Choroid plexus epithelial cell (primary cell): ENCODE measurements at places on chromosomes 1 and 21.

GRCh38 chr1:207649865-207650580 lies 5.1 kb downstream of the CR1L start:
- DNase-seq: no peak

GRCh38 chr1:171254859-171255258 lies 6.6 kb downstream of the FMO1 start:
- peak; percentile 19 for DNase-seq

GRCh38 chr1:151475175-151475574 lies 15.9 kb upstream of the POGZ start:
- DNase-seq: no peak

DNA sequence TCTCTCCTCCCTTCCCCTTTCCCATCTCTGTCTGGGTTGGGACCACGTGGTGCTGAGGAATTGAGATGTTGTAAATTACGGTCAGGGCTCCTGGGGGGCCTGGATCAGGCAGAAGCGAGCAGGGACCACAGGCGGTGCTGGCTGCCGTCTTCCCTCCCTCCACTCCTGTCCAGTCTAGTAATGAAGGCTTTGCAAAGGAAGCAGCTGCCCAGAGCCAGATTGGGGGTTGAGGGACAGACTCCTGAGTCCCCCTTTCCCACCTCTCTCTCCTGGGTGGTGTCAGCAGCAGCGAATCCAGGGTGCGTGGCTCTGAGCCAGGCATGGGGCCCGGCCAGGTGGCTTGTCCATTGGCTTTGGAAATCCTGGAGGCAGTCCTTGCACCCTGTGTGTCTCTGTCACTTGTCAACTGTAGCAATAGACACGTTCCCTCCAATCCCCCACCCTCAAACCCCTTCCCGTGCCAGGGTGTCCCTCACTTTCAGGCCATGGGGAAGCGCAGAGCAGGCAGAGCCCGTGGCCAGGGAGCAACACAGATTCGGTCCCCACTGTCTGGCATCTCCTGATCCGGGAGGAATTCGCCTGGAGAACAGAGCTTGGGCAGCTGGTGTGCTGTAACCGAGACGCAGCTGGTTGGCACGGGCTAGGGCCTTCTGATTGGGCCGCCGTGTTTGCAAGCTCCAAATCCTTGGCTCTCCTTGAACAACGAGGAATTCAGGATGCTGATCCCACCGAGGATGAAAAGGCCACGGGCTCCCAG lies 64.8 kb upstream of the WNT4 start:
- no peak for DNase-seq

- DNase-seq: no peak
Observed at GRCh38 chr1:70994753-70995268, 52.8 kb downstream of the PTGER3 start.

GRCh38 chr1:200448034-200448762 lies 38.4 kb upstream of the ZNF281 start:
- DNase-seq: no peak

DNA sequence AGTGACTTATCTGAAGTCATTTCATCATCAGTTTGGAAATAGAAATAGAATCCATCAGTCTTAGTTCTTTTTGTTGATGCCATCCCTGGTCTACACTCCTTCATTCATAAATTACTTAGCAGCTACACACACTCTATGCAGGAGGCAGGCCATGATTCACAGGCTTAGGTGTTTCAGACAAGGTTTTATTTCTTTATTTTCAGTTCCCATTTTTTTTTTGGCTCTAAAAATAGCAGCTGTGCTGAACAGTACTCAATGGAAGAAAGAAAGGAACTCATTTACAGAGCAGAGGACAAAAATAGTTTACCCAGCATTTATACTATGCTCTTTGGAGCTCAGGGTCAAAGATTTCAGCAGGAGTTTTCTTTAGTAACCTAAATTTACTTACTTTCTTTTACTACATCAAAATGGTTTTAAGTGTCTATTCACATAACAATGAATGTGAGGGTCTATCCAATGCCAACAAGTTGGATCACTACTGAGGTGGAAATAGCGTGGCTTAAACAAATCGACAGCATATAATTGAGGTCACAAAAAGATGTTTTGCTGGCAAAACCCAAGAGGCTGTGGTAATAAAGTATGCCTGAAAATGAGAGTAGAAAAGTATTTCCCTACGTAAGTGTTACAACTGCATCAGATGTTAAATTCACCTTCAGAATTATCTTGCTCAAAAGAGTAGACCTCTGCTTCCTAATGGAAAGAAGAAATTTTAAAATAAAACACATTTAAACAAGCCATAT lies 7.7 kb downstream of the KRTAP19-8 start:
- DNase-seq: no peak

DNA sequence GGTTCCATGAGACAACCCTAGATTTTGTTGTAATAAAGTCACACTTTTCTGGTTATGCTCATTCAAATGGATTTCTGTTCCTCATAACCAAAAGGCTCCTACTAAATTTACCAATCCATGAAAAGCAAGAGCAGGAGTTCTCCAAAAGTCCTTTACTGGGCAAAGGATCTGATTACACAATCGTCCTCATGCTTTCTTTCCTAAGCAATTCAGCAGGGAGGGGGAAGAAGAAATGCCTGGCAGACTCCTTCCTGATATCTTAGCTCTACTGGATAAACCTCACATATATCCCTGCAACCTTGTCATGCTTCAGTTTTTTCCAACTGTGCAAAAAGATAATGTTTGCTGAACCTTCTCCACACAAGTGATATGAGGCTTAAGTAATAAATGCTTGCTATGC lies 67.6 kb upstream of the GUCA2B start:
- DNase-seq: peak; percentile 34

- no peak for DNase-seq
Observed at GRCh38 chr1:228077565-228078330, 4.8 kb upstream of the ARF1 start.

DNA sequence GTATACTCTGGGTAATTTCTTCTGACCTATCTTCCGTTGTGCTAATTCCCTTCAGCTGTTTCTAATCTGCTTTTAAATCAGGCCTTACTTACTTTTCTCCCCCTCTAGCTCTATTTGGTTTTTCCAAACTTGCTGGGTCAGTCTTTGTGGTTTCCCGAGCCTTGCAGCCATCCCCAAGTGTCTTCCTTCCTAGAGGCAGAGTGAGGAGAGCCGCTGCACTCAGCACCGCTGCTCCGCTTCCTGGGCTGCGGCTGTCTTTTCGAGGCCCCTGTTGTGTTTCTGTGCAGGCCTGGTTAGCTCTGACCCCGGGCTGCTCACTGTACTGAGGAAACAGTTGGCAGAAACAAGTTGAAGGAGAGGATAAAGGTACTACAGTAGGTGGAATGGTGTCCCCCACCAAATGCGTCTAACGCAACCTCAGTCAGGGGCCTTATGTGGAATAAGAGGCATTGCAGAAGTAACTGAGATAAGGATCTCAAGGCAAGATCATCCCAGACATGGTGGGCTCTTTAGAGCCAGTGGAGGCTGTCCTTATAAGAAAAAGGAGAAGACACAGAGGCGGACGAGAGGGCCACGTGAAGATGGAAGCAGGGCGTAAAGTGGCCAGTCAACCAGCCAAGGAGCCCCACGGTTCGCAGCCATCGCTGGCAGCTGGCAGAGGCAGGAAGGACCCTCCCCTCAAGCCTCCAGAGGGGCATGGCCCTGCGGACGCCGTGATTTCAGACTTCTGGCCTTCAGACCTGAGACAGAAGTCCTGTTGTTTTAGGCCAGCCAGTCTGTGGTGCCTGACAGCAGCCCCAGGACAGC lies 10.5 kb downstream of the WNT9A start:
- no peak for DNase-seq

DNA sequence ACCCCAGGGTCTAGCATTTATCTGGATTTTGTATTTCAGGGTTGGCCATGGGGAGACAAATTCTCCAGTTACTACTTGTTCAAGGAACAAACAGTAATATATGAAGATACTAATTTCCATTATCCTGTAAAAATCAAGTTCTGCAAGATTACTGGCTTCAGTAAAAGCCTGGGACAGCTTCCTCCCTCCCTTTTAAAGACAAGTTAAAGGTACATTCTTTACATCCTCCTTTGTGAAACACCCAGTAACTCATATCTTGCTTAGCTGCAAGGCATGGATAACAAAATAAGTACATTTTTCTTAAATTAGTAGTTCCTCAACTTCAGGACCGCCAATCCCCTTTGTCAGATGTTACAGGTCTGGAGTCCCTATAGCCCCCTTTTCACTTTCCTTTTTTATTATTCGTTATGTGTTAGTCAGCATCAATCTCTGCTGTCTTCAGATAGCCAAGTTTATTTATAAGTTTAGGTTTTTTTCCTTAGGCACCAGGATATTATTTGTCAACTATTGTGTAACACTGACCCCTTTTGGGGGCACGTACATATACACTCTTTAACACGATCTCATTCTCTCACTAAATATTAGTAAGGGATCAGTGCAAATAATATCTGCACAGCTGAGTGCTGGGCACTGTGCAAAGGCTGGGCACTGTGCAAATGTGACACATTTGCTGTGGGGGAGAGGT lies 9.8 kb downstream of the ERRFI1 start:
- DNase-seq: peak; percentile 48

- peak; percentile 15 for DNase-seq
Observed at GRCh38 chr1:107653765-107654164, 311.2 kb downstream of the VAV3 start.

- DNase-seq: no peak
Observed at GRCh38 chr1:212753749-212754148, 37.8 kb downstream of the NSL1 start.

GRCh38 chr1:150985179-150985825 lies 3.2 kb downstream of the ANXA9 start:
- no peak for DNase-seq

GRCh38 chr1:165942927-165943597 lies 115.6 kb downstream of the UCK2 start:
- peak; percentile 11 for DNase-seq

GRCh38 chr1:15755646-15756040 lies 3.0 kb upstream of the FBLIM1 start:
- DNase-seq: no peak

DNA sequence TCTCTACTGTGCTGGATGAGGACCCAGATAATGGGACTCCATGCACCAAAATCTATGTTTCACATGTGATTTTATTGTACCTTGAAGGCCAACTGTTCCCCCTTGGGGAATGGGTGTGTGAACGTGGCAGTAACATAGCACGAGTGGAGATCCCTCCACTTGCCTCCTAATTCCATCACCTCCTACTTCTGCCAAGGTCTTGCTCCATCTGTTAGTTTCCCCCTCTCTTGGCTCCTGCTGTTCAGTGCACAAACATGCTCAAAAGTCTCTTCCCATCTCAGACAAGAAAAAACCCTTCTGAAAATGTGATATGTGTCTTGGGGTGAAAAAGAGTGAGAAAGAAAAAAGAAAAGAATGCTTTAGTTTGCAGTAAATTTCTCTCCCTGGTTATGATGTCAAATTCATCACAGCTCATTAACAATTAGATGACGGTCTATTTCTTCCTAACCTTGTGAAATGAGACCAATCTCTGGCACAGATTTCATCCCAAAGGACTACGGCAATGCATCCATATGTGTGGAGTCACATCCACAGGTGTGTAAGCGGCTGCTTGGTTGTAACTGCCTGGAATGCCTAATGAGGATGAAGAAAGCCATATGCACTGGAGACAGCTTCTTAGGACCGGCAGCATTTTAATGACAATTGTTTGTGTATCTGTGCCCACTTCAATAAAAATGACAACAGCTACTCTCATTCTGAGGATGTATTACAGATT lies 79.3 kb upstream of the DIRAS3 start:
- no peak for DNase-seq

- no peak for DNase-seq
Observed at GRCh38 chr1:33903210-33903589, 39.3 kb downstream of the HMGB4 start.

- DNase-seq: no peak
Observed at GRCh38 chr1:177611402-177611801, 358.5 kb downstream of the SEC16B start.

DNA sequence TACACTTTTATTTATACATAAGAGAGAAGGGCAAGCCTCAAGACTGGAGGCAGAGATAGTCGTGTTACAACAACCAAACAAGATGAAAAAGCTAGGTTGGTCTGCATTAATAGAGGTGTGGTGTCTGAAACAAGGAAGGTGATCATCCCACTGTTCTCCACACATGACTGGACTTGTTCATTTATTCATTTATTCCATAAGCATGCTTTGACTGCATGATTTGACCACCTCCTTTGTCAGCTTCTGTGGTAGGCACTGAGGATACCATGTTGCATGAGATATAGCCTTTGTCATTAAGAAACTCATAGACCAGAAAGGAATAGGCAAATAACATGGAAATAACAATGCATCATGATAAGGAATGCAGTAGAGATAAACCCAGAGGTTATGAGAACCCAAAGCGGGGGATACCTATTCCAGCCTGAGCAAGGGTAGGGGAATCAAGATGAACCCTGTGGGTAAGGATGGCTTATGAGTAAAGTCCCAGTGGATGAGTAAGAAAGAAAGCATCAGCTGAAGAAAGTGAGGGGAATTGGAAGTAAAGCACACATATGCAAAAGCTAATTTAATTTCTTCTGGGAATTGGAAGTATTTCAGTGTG lies 173.7 kb upstream of the FGGY start:
- peak; percentile 48 for DNase-seq

GRCh38 chr1:202351725-202352124 lies 3.2 kb downstream of the PPP1R12B start:
- DNase-seq: peak; percentile 70

DNA sequence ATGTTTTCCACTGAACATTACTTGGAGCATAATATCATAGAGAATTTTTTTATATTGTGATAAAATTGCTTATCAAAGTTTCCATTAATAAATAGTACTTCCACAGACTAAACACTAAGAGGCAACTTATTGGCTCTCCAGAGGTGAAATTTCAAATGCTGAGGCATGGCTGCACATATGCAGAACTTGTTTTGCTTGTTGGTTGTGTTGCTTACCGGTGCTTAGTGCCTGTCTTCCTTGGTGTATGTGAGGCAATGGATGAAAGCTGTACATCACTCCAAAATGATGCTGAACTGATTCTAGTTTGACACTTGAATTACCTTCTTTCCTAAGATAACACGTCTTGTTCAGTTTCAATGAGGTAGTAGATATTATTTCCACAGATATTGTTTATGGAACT lies 29.8 kb upstream of the GPR52 start:
- no peak for DNase-seq

DNA sequence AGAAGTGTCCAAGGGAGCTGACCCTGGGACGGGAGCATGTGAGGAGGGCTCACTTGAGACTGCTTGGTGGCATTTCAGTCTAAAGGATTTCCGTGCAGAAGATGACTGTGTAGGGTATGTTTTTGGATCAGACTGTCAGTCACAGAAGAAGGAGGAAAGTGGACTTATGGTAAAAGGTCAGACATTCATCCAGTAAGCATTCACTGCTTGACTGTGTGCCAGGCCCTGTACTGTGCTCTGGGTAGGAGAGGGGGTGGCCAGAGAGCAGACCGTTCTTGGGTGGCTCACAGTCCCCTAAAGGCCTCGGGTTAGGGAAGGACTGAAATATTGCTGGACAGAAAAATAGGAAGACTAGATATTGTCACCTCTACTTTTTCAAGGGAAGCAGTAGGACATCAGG lies 2.1 kb upstream of the SERINC2 start:
- DNase-seq: peak; percentile 64

DNA sequence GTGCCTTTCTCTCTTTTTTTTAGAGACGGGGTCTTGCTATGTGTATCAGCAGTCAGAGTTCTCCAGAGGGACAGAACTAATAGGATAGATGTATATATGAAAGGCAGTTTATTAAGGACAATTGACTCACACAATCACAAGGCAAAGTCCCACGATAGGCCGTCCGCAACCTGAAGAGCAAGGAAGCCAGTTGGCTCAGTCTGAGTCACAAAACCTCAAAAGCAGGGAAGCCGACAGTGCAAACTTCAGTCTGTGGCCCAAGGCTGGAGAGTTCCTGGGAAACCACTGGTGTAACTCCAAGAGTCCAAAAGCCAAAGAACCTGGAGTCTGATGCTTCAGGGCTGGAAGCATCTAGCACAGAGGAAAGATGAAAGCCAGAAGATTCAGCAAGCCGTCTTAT lies 16.3 kb upstream of the H3-3A start:
- DNase-seq: peak; percentile 73

- peak; percentile 33 for DNase-seq
Observed at GRCh38 chr1:59409549-59409948, 112.7 kb downstream of the FGGY start.
